AG04449 (cell line): ENCODE measurements at places on chromosomes 7 and 10.

GRCh38 chr10:62895063-62895462 is 78.9 kb upstream of the EGR2 start:
- no peak for DNase-seq

GRCh38 chr10:93392121-93392520 is 90.0 kb downstream of the MYOF start:
- DNase-seq, result no peak

GRCh38 chr7:1362301-1362700 is 97.0 kb downstream of the MICALL2 start:
- no peak for DNase-seq

DNA sequence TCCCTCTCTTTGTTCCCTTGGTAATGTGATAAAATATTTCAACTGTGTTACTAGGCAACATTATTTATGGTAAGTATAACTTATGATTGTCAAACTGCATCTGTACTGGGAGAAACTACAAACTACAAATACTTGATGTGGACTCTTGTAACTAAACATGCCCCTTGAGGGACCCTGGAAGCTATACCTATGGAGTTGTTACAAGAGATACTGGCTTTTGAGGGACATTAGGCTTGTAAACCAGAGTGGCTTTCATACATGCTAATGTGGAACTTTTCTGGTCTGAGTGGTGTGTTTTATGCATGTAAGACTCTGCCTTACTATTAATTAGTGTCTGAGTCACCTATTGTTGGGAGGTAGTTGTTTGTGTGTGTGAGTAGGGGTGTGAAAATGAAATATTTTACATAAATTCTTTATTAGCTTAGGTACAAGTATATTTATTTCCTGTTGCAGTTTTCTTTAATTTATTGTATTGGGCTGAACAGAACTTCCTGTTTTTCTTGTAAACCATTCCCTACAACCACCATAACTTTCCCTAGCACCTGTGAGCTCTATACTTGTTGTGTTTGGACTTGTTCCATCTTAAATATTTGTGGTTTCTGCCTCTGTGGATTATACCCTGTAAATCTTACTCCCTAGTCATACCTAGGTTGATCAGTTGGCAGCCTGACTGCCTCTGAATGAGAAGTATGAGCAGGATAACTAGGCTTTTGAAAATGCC is 49.8 kb downstream of the STK31 start:
- DNase-seq, result no peak

DNA sequence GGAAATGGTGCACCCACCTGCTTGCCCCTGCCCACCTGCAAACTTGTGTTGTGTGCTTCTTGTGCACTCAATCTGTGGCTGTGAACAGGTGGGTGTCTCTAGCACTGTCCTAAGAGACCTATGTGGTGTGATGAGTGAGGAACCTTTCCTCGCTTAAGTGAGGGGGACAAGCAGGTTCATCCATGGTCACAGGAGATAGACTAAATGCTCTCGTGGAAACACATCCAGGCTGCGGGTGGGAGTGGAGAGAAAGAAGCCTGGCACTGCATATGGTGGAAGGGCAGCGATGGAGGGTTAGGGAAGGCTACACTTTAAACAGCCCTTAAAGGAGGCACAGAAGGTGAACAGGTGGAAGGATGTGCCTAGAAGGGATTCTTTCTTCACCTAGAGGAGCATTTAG is 330.9 kb downstream of the CXCL12 start:
- DNase-seq, result no peak

DNA sequence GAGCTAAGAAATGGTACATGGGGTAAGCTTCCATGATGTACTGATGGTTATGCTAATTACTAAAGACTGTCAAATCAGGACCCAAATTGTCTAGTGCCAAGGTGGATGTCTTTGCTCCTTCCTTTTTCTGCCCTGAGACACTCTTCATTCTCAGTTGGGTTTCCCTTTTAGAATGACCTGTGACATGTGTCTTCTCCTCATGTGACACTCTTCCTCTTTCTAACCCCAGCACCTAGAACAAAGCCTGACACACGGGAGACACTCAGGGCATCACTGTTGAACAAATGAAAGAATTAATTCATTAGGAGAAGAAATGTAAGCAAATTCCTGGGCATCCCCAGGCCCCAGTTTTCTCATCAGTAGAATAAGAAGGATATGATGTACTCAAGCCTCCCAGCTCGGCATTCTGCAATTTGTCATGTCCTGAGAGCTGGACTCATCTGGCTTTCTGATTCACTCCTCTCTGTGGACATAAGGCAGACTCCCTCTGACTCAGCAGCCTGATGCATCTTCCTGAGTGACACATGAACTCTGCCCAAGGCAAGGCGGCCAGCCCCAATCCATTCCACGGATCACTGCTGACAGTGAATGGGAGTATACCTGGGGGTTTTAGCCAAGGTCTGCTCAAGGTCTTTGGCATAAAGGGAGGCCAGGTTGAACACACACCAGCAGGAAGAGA is 473.8 kb downstream of the KCNMA1 start:
- peak; percentile 90 for DNase-seq

- DNase-seq, result no peak
Measured at GRCh38 chr10:89235073-89235798, 16.3 kb downstream of the LIPA start.

GRCh38 chr10:97682042-97682441 is 5.0 kb downstream of the AVPI1 start:
- no peak for DNase-seq

DNA sequence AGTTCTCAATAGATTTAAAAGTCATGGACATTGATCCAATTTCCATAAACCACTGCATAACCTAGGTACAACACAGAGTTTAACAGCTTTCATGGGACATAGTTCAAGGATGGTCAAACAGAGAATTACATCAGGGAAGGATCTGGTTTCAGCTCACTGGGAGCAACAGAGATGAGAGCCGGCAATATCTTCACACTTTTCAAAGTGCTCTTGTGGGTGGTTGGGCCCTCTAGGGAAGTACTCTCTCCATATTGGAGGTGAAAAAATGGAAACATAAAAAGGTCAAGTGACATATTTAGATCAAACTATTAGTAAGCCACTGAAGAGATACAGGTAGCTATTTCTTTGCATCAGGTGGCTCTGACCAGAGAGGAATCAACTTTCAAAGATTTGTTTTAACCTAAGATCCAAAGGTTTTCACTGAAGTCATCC is 61.8 kb upstream of the LRRN3 start:
- no peak for DNase-seq

GRCh38 chr7:131625817-131626372 is 69.5 kb upstream of the PODXL start:
- peak; percentile 38 for DNase-seq

DNA sequence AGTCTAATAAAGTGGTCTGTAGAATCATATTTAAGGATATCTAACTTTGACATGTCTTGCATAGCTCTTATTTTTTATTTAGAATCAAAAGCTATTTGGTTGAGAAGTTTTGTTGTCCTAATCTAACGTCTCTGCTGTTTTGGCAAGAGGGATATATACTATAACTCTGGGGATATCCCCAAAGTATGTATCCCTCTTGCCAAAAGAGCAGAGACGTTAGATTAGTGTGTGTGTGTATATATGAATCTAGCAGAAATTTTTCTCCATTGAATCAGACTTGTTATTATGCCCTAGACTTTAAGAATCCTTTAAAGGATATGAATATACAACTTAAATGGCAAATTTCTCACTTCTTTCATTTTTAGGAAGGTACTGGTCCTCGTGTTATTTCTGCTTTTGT is 9.6 kb downstream of the SMC3 start:
- DNase-seq, result peak; percentile 44

DNA sequence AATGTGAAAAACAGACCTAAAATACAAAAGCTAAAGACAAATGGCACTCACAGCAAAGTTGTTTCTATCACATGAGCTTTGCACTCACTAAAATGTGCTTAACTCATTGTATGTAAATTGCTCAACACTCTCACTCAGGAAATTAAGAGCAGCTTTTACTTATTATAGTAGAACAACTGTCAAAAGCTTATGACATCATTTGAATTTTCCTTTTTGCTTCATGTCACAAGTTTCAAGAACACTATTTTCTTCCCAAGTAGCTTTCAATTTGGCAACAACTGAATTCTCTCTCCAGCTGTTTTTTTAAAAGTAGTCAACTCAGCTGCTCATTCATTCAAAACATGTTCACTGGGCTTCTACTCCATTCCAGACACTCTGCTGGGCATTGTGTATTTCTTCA is 46.9 kb downstream of the ATE1 start:
- DNase-seq, result no peak
